ENCODE measurements at places on chromosomes 6 and 20.

- peaks cover 89% of the 10 kb centered on the region for H3K4me1 ChIP-seq
- no peak overlapping the region for H3K4me3 ChIP-seq
- no peaks in the 10 kb centered on the region for H3K36me3 ChIP-seq
- DNase-seq = peak; percentile 34
Observed at GRCh38 chr6:25010176-25010575, 74.4 kb upstream of the RIPOR2 start.

GRCh38 chr6:113364766-113365165, 492.4 kb upstream of the MARCKS start:
- no peak for DNase-seq
- H3K36me3 ChIP-seq = no peaks in the 10 kb centered on the region
- peaks cover 2% of the 10 kb centered on the region for H3K4me1 ChIP-seq

- no peaks in the 10 kb centered on the region for H3K4me1 ChIP-seq
- no peak overlapping the region for H3K27ac ChIP-seq
- H3K36me3 ChIP-seq = no peaks in the 10 kb centered on the region
- no peaks in the 10 kb centered on the region for H3K27me3 ChIP-seq
Observed at GRCh38 chr6:91669154-91669870, 1082.4 kb upstream of the MAP3K7 start.

DNA sequence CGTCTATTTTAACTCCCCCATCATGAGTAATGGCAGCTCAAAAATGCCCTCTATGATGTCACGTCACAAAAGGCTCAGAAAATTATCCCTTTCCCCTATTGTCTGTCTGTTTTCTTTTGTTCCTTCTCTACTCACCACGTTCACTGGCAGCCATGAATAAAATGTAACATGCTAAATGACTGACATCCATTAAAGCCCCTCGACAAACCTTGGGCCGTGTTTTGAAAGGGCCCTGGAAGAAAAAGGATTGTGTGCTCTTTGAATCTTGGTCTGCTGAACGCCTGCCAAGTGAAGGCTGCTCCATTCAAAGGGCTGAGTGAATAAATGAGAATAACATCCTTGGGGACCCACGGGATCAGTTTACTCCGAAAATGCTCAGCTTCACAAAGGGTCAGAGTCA, 118.7 kb downstream of the RPS12 start:
- DNase-seq = no peak
- H3K27me3 ChIP-seq = peaks cover 35% of the 10 kb centered on the region

- no peak overlapping the region for H3K27ac ChIP-seq
- H3K36me3 ChIP-seq = no peaks in the 10 kb centered on the region
Observed at GRCh38 chr20:44166477-44166876, 20.5 kb downstream of the JPH2 start.

DNA sequence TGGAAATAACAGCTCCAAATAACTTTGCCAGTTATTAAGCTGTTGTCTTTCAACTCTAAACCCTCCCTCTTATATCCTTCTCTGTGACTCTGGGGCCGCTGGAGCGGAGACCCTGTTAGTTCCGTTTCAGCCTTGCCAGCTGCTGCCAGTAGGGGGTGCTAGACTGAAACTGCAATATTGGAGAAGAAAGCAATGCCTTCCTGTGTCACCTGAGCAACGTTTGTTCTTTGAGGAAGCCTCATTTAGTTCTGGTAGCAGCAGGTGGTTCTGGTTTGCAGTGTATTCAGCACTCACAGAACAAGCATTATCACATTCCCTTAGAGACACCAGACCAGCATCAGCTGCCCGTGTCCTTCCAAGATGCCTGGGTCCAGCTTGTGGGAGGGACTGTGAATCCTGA, 22.9 kb upstream of the JAG1 start:
- H3K27me3 ChIP-seq = peaks cover 29% of the 10 kb centered on the region
- no peak overlapping the region for H3K27ac ChIP-seq
- DNase-seq = no peak
- H3K4me1 ChIP-seq = no peaks in the 10 kb centered on the region

GRCh38 chr6:159828074-159828473, 28.0 kb downstream of the PNLDC1 start:
- H3K27me3 ChIP-seq = no peaks in the 10 kb centered on the region
- H3K4me1 ChIP-seq = peaks cover 8% of the 10 kb centered on the region
- no peak for DNase-seq
- no peak overlapping the region for H3K27ac ChIP-seq
- H3K4me3 ChIP-seq = no peak overlapping the region

DNA sequence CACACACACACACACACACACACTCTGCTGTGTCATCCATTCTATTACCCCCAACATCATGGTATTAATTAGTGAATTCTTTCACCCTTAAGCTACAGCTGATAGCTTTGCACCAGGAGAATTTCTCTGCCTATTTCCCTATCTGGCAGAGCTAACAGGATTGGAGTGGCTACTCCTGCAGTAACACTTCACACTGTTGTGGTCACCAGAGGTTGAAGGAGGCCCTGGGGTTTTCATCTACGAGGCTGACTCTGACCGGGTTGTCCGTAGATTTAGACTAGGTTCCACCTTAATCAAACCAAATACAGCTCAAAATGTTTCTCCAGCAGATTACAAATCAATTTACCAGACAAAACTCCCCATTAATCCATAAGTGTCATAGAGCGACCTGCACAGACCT, 69.2 kb upstream of the RIPOR2 start:
- peaks cover 78% of the 10 kb centered on the region for H3K4me1 ChIP-seq
- H3K27me3 ChIP-seq = no peaks in the 10 kb centered on the region
- DNase-seq = no peak
- no peak overlapping the region for H3K4me3 ChIP-seq
- no peaks in the 10 kb centered on the region for H3K36me3 ChIP-seq

DNA sequence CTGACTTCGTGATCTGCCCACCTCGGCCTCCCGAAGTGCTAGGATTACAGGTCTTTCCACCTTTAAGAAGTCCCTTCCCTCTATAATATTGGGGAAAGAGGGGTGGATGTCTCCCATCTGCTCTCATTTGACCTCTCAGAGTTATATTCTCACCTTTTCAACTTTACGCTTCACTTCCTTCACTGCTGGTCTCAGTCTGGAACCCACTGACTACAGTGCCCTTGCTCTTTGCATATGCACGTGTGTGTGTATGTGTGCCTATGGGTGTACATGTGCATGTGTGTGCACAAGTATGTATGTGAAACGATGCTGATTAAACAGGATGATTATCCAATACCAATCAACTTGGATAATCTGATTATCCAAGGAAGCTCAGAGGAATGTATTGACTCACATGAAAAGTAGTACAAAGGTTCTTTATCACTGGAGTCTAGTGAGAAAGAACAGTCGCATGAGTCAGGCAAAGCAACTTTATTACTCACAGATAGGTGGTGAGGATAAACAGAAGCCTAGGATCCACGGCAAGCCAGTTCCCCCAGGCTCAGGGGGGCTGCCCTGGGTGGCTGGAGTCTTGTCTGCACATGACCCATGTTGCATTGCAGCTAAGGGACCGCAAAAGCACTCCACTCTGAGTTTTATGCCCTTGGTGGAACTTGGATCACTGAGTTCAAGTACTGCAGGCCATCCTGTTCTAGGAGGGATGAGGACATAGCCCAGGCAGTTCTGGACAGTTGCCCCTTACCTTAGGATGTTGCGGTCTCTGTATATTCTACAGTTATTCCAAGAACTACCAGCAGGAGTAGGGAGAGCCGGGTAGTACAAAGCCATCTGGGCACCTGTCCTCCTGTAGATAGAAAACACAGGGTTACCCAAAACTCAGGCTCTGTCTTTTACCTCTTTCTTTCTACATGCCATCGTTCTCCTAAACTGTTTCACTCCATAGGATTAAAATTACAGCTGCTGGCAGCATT, 50.9 kb downstream of the SNRNP48 start:
- no peaks in the 10 kb centered on the region for H3K36me3 ChIP-seq
- H3K4me3 ChIP-seq = no peak overlapping the region
- H3K27ac ChIP-seq = no peak overlapping the region
- H3K27me3 ChIP-seq = peaks cover 7% of the 10 kb centered on the region

DNA sequence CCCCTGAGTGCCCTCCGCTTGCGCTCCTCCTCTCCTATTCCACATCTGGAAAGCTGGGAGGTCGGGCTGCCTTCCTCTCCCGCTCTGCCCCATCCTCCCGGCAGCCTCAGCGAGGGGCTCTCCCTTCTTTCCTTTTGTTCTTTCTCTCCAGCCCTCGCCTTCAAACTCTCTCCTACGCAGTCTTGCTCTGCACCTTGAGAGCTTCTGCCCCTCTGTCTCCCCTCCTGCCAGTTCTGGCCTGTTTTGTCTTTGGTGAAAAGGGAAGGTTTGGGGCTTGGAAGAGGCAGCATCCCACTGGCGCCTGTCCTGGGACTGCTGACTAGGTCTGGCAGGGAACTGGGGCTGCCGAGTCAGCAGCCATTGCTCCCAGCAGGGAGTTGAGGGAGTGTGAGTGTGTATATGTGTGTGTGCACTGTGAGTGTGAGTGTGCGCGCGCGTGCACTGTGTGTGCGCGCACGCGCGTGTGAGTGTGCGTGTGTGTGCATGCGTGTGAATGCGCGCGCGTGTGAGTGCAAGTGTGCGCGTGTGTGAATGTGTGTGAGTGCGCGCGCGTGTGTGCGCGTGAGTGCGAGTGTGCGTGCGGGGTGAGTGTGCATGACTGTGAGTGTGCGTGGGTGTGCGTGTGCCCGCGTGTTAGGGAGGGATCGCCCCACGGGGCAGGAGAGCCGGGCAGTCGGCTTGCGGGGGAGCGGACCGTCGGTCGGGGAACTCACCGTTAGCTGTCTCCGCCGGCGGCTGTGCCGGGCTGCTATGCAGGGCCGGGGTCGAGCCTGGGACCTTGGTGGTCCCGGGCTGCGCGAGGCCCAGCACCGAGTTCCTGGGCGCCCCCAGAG, 523 bp downstream of the CPXM1 start:
- H3K4me3 ChIP-seq = peak overlapping the region; percentile 84
- H3K36me3 ChIP-seq = peaks cover 3% of the 10 kb centered on the region
- peak; percentile 52 for DNase-seq

DNA sequence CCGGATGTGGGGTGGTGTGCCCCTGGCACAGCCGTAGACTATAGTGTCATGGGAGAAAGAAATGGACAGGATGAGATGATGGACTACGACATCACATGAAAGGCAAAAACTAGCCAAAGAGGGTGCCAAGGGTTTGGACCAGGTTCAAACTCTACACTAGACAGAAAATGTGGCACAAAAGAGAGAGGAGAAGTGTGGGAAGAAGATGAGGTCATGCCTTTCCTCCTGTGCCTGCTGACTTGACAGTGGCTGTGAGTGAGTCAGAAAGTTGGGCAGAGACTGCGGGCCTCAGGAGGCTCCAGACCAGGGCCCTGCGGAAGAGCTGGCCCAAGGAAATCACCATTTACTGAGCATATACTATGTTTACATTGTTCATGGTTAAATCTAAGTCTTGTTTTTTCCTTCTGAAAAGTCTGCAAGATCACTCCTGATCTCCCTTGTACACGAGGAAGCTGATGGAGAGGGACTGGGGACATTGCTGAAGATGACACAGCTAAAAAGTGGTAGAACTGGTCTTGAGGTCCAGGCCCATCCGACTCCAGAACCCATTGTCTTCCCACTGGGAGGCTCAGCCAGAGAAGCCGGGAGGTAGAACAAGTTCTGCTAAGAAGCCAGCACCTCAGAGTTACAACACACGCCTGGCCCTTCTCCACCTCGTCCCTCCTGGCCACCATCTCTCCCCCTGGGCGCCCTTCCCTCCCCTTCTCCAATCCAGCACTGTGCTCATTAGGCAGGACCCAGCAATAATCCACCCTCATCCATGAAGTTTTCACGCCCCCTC, 35.6 kb downstream of the CNKSR3 start:
- DNase-seq = no peak
- H3K27me3 ChIP-seq = no peaks in the 10 kb centered on the region
- H3K27ac ChIP-seq = no peak overlapping the region
- no peaks in the 10 kb centered on the region for H3K36me3 ChIP-seq

- H3K4me3 ChIP-seq = no peak overlapping the region
- no peak for DNase-seq
- H3K4me1 ChIP-seq = peaks cover 3% of the 10 kb centered on the region
- no peak overlapping the region for H3K27ac ChIP-seq
Observed at GRCh38 chr20:37773291-37773826, 79.5 kb downstream of the CTNNBL1 start.

- H3K4me3 ChIP-seq = no peak overlapping the region
- DNase-seq = no peak
- H3K27me3 ChIP-seq = no peaks in the 10 kb centered on the region
Observed at GRCh38 chr6:130216620-130217019, 6.1 kb downstream of the SAMD3 start.

- DNase-seq = no peak
- no peaks in the 10 kb centered on the region for H3K36me3 ChIP-seq
- H3K27ac ChIP-seq = no peak overlapping the region
- H3K27me3 ChIP-seq = peaks cover 5% of the 10 kb centered on the region
- no peak overlapping the region for H3K4me3 ChIP-seq
Observed at GRCh38 chr20:50654904-50655303, 36.4 kb downstream of the RIPOR3 start.
